ENCODE measurements at places on chromosomes 1 and 21.

GRCh38 chr1:86517336-86517735 is 29.5 kb upstream of the CLCA4 start:
- no peak for DNase-seq

DNA sequence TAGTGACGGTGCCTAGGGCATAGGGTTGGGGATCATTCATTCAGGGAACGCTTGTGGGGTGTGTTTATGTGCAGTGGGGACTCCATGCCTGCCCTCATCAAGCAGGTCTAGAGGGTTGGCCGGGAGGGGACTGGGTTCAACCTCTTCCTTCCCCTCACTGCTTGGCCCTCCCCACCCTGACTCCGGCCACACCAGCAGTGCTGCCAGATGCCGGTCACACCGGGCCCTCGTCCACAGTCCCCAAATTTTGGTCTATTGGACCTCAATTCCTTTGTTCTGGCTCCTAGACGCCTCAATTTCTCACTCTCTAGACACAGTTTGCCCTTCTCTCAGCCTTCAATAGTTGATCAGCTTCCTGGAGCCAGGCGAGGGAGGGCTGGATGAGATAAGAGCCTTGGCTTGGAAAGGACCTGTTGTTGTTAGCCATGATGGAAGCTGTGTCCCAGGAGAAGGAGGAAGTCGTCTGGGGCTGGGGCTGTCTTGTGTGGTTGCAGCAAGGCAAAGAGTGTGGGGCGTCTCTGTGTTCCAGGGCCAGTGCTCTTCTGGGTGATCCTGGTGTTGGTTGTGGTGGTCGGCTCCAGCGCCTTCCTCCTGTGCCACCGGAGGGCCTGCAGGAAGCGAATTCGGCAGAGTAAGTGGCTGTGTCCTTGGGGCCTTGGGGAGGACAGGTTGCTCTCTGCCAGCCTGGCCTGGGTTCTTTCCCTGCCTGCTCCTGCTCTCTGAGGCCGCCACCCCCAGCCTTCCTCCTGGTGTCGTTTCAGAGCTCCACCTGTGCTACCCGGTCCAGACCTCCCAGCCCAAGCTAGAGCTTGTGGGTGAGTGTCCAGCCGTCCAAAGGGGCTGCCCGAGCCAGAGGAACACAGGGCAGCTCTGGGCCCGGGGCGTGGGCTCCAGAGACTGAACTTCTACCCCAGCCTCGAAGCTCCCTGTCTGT is 41.1 kb upstream of the TNFRSF1B start:
- no peak for DNase-seq

DNA sequence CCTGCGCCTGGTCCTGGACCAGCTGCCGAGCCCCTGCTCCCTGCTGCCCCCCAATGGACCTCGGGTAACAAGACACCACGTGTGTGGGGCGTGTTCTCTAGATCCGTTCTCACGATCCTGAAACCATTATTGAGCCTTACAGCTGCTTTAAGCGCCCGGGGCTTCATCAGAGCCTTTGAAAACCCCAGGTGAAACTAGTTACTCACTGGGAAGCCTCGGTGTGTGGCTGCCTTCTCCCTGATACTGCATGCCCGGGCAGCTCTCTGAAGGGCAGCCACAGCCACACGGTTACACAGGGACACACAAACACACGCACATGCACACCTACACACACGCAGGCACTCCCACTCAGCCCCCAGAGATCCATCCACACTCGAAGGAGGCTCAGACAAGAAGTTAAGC is 5.3 kb downstream of the HES2 start:
- peak; percentile 55 for DNase-seq

GRCh38 chr1:119743776-119744597 is 24.7 kb downstream of the HMGCS2 start:
- peak; percentile 49 for DNase-seq

GRCh38 chr1:61043010-61043820 is 39.1 kb upstream of the NFIA start:
- no peak for DNase-seq

- DNase-seq, result no peak
These were observed 61.8 kb downstream of the RUNX3 start for GRCh38 chr1:24868016-24868875.

GRCh38 chr1:8294170-8294697 is 23.7 kb upstream of the SLC45A1 start:
- no peak for DNase-seq

DNA sequence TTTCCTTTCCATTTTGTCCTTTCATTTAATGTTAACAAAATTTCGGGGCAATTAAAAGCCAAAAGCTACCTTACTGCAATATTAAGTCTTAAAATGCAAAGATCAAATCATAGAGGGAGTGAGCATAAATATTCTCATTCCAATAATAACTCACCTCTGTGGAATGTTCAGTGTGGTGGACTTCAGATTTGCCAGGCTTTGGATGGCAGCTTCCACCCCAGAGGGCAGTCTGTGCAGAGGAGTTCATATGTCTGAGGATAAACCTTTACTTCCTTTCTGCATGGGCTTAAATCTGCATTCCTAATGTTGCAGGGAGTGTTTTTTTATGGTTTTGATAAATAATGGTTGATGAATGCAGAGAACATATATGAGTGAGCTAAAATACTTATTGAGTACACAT is 16.3 kb downstream of the KIAA0040 start:
- DNase-seq, result no peak

DNA sequence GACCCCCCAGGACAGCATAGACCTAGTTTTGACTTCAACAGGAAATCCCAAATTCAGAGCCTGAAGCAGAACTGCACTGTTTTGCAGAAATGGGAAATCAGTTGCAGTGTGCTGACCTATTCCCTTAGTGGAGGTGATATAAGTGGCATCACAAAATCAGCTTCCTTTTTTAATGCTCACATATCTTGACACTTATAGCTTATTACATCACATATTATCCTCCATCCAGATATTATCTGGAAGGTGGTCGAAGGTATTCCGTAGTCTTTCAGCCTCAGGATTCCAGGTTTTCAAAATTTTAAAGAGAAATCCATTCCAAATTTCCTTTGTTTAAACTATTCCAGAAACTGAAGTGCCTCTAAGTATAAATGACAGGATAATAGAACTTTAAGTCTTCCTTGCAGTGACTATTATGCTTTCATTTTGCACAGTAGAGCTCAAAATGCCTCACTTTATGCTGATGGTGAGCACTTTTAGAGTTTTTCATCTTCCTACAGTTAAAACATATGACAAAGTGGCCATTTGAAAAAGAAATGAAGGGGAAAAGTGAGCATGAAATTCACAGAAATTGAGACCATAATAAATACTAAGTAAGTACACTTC is 106.4 kb upstream of the DPYD start:
- DNase-seq, result no peak

DNA sequence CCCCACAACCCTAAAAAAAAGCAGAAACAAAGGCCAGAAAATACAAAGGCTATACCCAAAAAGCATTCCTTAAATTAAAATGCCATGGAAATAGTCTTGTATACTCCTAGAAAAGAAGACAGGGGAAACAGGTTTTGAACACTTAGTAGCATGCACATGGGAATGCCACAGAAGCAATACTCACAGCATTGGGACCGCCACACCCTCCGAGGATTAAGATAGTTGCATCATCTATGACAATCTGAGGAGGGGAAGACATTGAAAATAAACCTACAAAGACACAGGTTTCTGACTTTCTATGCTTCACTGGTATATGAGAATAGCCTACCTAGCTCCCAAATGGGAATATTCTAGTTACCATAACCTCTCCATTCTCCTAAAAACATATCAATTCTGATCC is 15.9 kb upstream of the CPLANE2 start:
- no peak for DNase-seq

- DNase-seq, result peak; percentile 56
These were observed 67.7 kb upstream of the RAB4A start for GRCh38 chr1:229203030-229203751.

DNA sequence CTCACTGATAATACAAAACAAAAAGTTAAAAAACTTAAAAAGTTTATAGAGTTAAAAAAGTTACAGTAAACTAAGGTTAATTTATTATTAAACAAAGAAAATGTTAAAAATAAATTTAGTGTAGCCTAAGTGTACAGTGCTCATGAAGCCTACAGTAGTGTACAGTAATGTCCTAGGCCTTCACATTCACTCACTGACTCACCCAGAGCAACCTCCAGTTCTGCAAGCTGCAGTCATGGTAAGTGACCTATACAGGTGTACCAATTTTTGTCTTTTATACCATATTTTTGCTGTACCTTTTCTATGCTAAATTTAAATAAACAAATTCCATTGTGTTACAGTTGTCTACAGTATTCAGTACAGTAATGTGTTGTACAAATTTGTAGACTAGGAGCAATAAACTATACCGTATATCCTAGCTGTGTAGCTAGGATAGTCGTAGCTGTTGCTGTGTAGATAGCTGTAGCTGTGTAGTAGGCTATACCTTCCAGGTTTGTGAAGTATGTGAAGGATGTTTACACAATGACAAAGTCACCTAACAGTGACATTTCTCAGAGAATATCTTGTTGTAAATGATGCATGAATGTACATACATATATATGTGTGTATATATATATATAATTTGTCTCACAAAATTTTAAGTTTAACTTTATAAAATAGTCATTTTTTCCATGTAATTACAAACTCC is 140.2 kb downstream of the TGFB2 start:
- no peak for DNase-seq

DNA sequence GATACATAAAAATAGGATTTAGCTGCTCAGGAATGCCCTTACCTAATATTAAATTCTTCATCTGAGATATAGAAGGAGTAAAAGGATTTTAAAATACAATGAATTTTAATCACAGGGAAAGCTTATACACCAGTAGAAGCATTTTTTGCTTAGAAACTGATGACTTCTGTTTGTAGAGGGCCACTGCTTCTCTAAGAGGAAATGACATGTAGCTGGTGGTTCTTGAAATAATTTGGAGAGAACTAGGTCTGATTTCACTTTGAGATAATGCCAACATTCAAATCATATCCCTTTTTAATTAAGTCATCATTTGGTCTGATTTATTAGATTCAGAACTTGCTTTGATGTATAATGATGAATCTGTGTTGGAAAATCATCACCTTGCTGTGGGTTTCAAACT is 166.6 kb upstream of the SGIP1 start:
- DNase-seq, result no peak

DNA sequence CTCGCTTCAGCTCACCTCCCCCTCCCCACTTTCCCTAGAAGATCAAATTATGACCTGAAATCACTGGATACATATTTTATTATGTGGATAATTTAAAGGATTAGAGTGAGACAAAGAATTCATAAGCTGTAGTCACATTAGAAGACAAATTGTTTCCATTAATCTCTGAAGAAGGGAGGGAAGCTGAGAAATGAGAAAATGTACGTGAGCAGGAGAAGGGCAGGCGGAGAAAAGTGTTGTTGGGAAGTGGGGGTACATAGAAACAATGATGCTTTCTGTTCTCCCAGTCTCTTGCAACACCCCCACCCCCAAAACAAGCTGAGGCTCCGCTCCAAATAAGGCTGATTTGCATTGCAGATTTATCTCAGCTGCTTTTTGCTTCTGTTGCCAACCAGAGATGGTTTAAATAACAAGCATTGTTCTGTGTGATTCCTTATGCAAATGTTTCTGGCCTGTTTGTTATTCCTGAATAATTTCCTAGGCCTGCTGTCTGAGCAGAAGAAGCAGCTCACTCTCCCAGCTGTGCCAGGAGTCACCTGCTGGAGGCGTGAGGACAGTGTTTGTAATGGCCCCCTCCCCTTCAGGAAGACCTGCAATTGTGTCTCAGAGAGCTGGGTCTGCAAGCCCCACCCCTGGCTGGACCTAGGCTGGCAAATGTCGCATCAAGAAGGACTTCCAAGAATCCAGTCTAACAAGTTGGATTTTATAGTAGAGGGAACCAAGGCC is 121.8 kb upstream of the TNR start:
- DNase-seq, result no peak

GRCh38 chr1:161273402-161273801 is 14.9 kb downstream of the PCP4L1 start:
- DNase-seq, result no peak

GRCh38 chr1:213868482-213868881 is 119.3 kb upstream of the PROX1 start:
- no peak for DNase-seq

DNA sequence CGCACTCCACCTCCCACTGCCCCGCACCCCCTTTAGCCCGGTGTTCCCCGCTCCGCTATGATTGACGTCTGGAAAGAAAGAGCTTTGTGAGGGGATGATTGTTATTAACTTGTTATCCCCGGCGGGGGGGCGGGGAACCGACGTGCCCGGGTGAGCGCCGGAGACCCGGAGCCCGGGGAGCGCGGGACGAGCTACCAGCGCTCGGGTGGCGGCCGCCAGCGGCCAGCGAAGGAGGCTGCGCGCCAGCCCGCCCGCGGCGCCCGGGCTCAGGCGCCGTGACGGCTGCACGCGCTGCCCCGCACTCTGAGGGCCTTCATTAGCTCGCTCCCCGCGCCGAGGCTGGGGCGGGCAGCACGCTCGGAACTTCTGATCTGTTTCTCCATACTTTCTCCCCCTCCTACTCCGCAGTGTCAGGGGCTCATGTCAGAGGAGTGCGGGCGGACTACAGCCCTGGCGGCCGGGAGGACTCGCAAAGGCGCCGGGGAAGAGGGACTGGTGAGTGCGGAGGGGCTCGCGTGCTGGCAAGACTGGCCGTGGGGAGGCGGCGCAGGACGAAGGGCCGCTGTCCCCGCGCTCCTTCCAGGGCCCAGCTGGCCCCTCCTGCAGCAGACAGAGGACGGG is 2.1 kb downstream of the LHX8 start:
- DNase-seq, result no peak

DNA sequence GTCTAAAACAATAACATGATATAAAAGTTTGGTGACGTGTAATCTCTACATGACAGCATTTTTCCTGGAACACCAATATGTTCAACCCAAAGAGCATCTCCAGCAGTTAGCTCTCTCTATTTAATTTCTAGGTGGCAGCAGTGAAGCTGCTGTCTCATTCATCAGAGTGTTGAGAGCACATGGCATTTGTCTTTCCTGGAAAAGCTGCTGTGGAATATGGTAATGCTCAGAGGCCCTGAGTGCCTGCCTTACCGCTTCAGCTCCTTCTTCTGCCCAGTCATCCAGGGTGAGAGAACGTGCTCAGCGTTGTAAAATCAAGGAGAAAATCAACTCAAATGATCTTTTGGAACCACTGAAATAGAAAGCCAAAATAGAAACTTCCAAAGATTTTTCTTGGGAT is 640.7 kb downstream of the ADGRL2 start:
- no peak for DNase-seq

DNA sequence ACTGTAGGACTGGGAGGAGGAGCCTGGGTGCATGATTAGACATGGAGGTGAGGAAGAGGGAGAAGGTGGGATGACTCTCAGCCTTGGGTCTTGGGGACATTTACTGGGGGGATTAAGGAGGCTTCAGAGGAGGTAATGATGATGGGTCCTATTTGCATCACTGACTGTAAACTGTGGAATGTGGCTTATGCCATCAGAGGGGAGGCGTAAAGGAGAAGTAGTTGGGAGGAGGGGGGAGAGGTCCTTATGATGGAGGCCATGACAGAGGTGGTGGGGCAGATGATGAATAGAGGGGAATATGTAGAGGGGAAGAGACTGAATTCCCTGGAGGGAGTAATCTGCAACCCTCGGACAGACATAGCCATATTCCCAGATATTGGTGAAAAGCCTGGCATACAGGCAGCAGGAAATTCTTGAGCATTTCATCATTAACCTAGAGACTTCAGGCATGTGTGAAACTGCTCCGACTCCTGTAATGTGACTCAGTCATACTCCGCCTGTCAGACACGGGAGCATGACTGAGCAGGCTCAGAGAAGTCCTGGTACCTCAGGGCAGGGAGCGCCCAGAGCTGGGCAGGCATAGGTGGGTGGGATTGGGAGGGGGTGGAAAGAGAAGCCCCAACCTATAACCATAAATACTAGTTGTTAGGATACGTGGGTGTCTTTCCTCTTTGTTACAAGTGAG is 8.0 kb upstream of the LCE5A start:
- no peak for DNase-seq
